ENCODE measurements at places on chromosomes 5 and 9. TPM values are rescaled to one million over a fixed set of nuclear protein-coding genes. Genes with fewer than 3 reads are reported as not detected.
A peak's percentile ranks its signal among the peaks of the same experiment; 100 is the strongest.

FIBCD1 gene
- total RNA-seq, result 8.8 TPM

C9orf50 gene
- 0.11 TPM for total RNA-seq

PDE6A gene
- not detected for total RNA-seq

TTC39B gene
- total RNA-seq, result 12.3 TPM

PCDHB7 gene
- 0.23 TPM for total RNA-seq

DNA sequence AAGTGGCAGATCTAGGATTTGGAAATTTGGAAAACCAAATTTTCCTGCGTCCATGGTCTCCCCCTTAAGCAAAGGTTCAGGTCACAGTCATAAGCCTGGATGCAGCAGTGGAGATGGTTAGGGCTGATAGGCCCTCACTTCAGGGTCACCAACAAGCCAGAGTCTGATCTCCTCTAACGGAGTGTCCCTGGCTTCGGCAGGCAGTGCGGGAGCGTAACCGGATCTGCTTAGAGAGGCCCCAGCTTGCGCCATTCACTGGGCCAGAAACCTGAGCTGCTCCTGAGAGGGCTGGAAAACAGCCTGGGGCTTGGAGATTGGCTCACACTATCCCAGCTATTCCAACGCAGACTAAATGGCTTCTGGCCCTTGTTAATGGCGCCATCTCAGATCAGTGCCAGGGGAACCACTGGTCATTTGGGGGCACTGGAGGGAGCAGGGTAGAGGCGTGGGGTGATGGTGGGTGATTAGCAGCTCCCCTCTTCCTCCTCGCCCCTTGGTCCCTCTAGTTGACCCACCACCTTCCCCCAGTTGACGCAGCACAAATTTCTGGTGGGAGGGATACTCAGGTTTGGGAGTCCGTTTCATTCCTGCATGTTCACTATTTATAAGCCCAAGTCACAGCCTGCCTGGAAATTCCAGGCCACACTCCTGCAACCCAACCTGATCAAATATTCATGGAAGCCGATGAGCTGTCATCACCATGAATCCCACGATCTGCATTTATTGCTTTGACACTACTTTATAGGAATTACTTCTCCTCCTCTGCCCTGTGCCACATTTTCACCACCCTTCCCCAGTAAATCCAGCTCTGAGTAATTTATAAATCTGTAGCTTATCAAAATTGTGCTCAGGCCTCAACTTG lies 134.6 kb upstream of the CPEB4 start:
- peak overlapping the region; percentile 88 for H3K27ac ChIP-seq
- peaks cover 21% of the 10 kb centered on the region for H3K4me1 ChIP-seq
- peaks cover 9% of the 10 kb centered on the region for H3K27me3 ChIP-seq
- DNase-seq, result peak; percentile 73

- no peak for DNase-seq
- H3K4me3 ChIP-seq, result no peak overlapping the region
- H3K36me3 ChIP-seq, result no peaks in the 10 kb centered on the region
- no peaks in the 10 kb centered on the region for H3K27me3 ChIP-seq
- H3K27ac ChIP-seq, result no peak overlapping the region
- no peaks in the 10 kb centered on the region for H3K4me1 ChIP-seq
These were observed 49.2 kb upstream of the FBXL17 start for GRCh38 chr5:108430931-108431608.

GRCh38 chr9:125750627-125751011 lies 3.4 kb downstream of the PBX3 start:
- peak overlapping the region; percentile 89 for H3K4me3 ChIP-seq
- peaks cover 1% of the 10 kb centered on the region for H3K27me3 ChIP-seq

- DNase-seq, result no peak
- H3K27ac ChIP-seq, result no peak overlapping the region
- H3K36me3 ChIP-seq, result no peaks in the 10 kb centered on the region
- no peaks in the 10 kb centered on the region for H3K27me3 ChIP-seq
- peak overlapping the region; percentile 71 for H3K4me3 ChIP-seq
These were observed 5.3 kb downstream of the ATOSB start for GRCh38 chr9:35110327-35110761.

GRCh38 chr5:456351-457194 lies 13.6 kb downstream of the EXOC3 start:
- H3K27ac ChIP-seq, result peak overlapping the region; percentile 42
- peaks cover 68% of the 10 kb centered on the region for H3K36me3 ChIP-seq
- DNase-seq, result peak; percentile 10

DNA sequence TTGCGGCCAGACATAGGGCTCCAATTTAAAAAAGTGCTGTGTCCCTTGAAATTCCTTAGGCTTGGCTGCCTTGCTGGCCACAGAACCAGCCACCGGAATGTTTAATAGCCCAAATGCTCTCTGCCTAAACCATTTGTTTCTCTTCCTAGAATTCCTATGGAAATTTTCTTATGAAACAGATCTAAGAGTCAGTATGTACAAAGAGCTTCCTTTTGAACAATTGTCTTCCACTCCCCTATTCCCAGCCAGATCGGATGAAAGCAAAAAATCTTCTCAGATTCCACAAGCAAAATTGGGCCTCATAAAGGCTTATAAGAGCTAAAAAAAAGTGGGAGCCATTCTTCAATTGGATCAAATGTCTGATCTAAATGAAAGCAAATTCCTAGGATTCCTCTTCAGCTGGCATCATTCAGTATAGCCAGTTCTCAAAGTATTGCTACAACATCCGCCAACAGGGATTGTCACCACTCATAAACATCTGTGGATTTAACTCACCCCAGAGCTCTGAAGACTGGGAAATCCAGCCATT lies 104.3 kb downstream of the CEMIP2 start:
- no peak overlapping the region for H3K4me3 ChIP-seq
- peak overlapping the region; percentile 93 for H3K27ac ChIP-seq
- no peak for DNase-seq
- peaks cover 34% of the 10 kb centered on the region for H3K4me1 ChIP-seq
- no peaks in the 10 kb centered on the region for H3K27me3 ChIP-seq
- no peaks in the 10 kb centered on the region for H3K36me3 ChIP-seq

DNA sequence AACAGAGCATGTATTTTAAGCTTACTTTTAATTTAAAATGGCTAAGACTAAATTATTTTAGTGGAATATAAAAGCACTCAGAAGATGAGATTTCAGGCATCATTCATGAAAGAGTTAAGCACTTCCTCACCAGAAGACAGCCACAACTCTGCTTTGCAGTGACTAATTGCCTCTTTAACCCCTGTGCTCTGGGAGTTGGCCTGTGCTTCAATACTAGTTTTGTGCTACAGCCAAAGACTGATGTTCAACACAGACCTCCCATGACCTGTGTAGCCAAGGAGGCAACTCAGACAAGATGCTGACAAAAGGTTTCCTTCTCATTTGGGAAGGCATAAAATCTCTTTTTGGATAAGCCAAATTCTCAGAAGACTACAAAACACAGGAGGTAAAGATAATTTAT lies 353.5 kb downstream of the FBXL17 start:
- no peaks in the 10 kb centered on the region for H3K27me3 ChIP-seq
- no peaks in the 10 kb centered on the region for H3K36me3 ChIP-seq
- peaks cover 6% of the 10 kb centered on the region for H3K4me1 ChIP-seq

DNA sequence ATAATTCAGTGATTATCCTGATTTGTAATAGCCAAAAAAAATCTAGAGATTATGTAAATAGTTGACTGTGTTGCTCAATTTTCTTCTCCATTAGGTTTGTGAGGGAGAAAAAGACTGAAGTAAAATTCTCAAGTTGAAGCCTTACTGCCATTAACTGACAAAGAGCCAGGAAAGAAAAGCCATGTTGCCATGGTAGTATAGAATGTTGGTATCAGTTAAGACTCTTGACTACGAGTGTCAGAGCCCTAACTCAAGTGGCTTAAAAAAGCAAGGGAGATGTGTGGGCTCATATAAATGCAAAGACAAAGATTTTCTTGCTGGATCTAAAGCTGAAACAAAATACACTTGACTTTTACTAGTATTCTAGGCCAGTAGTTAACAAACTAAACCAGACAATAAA lies 571.7 kb downstream of the KCTD16 start:
- H3K4me3 ChIP-seq, result no peak overlapping the region
- H3K27ac ChIP-seq, result no peak overlapping the region
- no peak for DNase-seq
- no peaks in the 10 kb centered on the region for H3K36me3 ChIP-seq

DNA sequence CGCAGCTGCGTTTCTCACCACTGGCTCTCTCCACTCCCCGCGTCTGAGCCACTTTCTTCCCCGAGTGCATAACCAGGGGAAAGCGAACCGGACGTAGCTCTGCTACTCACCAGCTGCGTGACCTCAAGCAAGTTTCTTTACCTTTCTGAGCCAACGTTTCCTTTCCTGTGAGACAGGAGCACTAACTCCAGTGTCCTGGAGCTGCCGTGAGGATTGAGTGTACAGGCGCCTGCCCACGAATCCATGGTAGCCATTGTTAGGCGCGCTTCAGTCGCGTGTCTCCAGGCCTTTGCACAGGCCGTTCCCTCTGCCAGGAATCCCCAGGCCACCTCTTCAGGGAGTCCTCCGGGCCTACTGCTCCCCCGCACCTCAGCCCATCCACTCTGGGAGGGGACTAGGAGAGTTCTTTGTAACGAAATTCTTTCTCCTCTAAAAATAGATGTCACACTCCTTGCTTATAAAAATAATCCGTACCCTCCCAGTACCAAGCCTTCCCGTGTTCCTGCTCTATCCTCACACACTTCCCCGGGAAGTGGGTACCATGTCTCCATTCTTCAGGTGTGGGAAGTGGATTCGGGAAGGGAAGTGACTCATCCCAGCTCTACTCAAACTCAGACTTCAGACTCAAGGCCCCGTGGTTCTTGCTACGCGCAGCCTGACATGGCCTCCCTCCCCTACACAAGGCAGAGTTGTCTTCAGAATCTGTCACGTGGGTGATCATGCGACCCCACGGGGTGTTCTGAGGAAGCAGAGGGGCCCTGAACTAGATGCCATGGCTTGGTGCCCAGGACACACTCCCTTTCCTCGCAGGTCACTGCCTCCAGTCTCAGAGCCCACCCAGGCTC lies 16.1 kb upstream of the CRB2 start:
- no peaks in the 10 kb centered on the region for H3K36me3 ChIP-seq
- no peak for DNase-seq
- H3K4me3 ChIP-seq, result no peak overlapping the region
- no peaks in the 10 kb centered on the region for H3K27me3 ChIP-seq
- H3K27ac ChIP-seq, result peak overlapping the region; percentile 69

DNA sequence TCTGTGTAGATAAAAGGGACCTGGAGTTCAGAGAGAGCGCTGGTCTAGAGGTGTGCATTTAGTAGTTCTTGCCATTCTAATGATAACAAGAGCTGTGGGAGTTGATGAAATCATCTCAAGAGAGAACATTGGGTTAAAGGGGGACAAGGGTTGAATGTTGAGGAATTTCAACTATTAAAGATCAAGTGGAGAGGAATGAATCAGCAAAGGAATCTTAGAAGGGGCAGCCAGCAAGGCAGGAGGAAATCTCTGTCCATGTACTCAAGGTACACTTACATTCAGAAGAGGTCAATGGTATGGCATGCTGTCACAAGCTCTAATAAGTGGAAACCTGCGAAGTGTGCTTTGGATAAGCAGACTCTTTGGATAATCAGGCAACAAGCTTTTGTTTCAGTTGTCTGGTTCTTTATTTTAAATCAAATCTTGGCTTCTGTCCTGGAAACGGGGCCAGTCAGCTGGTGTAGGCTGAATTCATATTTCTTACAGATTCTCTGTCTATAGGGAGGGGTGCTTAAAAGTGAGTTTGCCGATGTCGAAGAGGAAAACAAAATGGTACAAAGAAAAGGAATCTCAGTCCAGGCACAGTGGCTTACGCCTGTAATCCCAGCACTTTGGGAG lies 320.5 kb upstream of the CD180 start:
- no peak overlapping the region for H3K27ac ChIP-seq
- no peaks in the 10 kb centered on the region for H3K36me3 ChIP-seq
- H3K4me3 ChIP-seq, result no peak overlapping the region
- DNase-seq, result no peak
- H3K4me1 ChIP-seq, result 0 out of 2 replicates have a peak, but pooled peaks cover 2% of the 10 kb centered on the region

DNA sequence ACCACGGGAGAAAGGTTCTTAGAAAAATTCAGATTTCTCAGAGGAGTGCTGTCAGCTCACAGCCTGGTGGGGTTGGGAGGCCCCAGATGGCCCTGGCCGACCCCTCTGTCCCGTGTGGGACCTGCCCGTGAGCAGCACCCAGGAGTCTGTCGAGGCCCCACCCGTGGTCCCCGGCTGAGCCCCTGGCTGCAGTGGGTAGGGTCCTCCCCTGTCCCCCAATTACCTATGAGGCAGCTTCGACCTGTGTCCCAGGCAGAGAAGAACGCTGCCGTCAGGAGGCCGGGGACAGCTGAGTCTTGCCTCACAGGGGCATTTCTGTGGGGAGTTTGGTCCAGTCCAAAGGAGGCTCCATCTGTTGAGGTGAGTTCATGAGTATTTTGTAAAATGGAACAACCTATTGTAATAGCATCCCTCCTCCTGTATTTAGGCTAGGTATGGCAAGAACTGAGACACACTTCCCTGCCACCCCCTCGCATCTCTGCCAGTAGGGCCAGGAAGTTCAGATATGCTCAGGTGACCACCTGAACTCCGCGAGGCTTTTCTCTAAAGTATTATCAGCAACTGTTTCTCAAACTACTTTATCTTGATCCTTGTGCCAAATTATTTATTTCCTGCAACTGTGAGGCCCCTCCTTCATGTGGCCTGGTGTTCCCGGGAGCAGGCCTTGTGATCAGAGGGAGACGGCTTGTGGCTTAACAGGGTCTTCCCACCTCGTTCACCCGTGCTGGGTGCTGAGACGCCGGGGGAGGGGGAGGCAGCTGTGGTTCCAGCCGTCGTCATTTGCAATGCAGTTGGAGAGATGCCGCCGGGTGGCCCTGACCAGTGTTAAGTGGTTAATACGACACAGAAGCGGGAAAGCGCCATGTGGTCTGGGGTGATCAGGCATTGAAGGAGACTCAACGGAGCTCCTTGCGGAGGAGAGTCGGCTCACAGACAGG lies 1.7 kb downstream of the AHRR start:
- no peak for DNase-seq
- peaks cover 56% of the 10 kb centered on the region for H3K27me3 ChIP-seq
- peak overlapping the region; percentile 14 for H3K4me3 ChIP-seq
- H3K27ac ChIP-seq, result no peak overlapping the region
- H3K36me3 ChIP-seq, result no peaks in the 10 kb centered on the region
- peaks cover 15% of the 10 kb centered on the region for H3K4me1 ChIP-seq

DNA sequence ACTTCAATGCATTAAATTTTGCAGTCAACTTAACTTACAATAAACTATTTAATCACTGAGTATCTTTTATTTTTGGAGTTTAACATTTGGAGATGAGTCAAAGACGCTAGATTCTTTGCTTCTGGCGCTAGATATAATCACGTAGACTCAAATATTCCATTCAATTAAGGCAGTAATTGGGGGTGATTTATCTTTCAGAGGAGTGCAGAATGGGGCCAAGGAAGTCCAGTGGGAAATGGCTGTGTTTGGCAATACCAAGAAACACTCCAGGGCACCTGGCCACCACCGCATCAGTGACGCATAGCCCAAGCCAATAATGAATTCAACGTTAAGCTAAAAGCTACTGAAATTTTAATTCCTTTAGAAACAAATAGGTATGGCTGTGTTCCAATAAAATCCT lies 81.2 kb downstream of the PHAX start:
- H3K27ac ChIP-seq, result no peak overlapping the region
- peaks cover 54% of the 10 kb centered on the region for H3K4me1 ChIP-seq
- H3K36me3 ChIP-seq, result no peaks in the 10 kb centered on the region
- H3K27me3 ChIP-seq, result no peaks in the 10 kb centered on the region
- H3K4me3 ChIP-seq, result no peak overlapping the region
